Activated T-helper 2 cell treated with anti-CD3 and anti-CD28 coated beads, Interferon-gamma antibody, Interleukin-2, Interleukin-4, amounts not matched to agents 10 μg/mL and 5 μg/mL and 100 μg/mL, durations not matched to agents 14 hours and 24 hours and 36 hours (primary cell): ENCODE measurements at places on chromosomes 7 and 10. TPM values are rescaled to one million over a fixed set of nuclear protein-coding genes. Genes with fewer than 3 reads are reported as not detected.

The SLC26A5 gene
- total RNA-seq, result 0.07 TPM in 1 of 2 replicates, not detected in the other

The PLAU gene
- 1.7 and 1.8 TPM in 2 replicates for total RNA-seq

The PTEN gene
- total RNA-seq, result 48.5 and 53.5 TPM in 2 replicates

The PHKG1 gene
- total RNA-seq, result 2.5 and 3.6 TPM in 2 replicates

The DYDC2 gene
- not detected in 2 replicates for total RNA-seq

The TASOR2 gene
- 60.1 and 68.7 TPM in 2 replicates for total RNA-seq

The AMPH gene
- total RNA-seq, result 0.14 and 0.23 TPM in 2 replicates

The SVOPL gene
- total RNA-seq, result not detected in 2 replicates

DNA sequence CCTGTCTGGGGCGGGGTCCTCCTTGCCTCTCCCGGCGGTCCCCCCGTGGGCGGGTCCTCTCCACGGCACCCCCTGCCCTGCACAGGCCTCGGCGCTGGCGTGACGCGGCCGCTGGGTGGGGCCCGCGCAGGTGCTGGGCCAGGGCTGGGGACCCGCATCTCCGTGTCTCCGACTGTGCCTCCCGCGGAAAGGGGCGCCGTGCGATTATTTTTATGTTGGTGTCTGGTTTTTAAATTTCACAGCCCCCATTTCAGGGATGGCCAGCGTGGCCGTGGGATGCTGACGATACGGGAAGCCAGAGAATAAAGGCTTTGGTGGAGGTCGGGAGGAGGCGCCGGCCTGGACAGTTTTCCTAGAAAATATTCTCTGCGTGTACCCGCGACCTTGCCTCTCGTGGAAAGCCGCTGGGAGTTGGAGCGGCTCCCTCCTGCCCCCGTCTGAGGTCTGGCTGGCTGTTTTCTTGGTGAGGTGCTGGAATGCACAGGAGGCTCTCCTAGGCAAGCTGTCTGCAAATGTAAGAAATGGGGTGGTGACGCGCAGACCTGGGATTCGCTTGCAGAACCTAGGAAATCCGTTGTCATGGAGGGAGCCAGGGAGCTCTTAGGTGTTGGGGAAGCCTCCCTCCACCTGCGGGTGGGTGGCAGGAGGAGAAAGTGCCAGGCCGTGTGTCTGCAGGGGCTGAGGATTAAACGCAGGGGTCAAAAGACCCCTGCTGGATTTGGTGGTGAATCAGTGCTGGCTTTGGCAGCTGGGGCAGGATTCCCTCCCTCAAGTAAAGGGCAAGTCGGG is 28.7 kb upstream of the JAKMIP3 start:
- no peak for DNase-seq

DNA sequence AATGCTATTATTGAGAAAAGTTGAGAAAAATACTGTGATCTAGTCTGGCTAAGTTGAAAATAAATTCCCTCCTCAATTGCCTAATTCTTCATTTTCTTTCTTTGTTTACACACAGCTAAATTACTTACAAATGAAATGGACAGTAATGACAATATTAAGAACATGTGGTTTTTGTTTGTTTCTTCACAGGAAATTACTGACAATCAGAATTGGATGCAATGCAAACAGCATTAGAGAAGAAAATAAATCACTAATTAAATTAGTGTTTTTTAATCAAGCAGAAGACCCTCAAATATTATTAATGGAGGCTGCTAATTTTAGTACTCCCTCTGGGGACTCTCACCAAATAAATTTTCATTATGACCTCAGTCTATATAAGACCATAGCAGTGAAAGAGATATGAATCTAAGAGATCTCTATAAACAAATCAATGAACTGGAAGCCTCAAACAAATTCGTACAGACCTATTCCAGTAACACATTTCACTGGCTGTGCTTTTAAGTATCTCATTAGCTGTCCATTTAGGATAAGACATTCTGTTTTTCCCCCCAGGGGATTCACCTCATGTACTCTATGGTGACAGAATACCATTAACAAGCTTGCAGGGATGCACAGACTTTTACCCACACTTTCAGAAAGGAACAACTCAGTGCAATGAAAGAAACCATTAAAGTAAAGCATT is 202.0 kb upstream of the DGKB start:
- no peak for DNase-seq

GRCh38 chr10:50990568-50991455 is 83.5 kb upstream of the PRKG1 start:
- no peak for DNase-seq

DNA sequence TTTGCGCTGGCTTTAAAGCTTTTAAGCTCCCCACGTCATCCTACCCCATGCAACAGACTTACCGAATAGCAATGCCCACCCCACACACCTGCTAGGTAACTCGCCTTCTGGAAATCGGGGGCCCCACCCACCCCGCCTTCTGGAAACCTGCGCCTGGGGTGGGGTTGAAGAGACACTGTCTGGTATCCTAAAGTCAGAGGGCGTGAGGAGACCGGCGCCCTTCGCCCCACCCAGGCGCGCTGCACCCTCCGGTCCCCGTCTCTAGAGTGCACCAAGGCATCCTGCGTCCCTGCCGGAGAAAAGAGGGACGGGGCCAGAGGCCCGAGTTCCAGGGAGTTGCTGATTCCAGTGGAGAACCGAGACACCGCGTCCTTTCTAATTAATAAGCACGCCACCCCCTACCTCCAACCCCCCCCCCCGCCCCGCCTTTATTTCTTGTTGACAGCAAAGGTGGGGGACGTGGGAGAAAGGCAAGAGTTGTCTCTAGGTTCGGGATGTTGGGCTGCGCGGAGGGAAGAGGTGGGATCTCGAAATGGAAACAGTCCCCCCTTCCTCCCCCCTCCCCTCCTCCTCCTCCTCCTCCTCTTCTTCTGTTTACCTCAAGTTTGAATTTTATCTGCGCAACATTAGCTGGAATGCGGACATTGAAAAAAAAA is 220.9 kb upstream of the MKLN1 start:
- DNase-seq, result peak; percentile 42

DNA sequence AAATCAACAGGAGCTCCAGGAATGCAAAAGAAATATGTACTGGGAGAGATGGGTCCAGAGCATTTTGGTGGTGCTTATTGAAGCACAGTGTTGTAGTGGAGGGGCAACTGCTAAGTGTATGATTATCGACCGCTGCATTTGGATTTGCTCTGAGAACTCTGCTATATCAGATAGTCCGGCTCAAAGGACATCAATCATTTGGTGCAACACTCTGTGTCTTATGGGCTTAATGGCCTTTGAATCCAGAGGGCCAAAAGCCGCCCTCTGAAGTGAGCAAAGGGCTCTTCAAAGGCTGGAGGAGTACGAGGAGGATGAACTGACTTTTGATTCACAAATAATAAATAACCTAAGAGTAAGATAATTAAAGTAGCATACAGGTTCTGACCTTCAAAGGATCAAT is 9.4 kb upstream of the IKZF1 start:
- DNase-seq, result no peak

GRCh38 chr7:123533553-123533917 is 860 bp downstream of the IQUB start:
- no peak for DNase-seq

GRCh38 chr10:260819-261429 is 125.7 kb downstream of the ZMYND11 start:
- DNase-seq, result no peak

GRCh38 chr10:116809483-116810119 is 39.7 kb upstream of the ENO4 start:
- DNase-seq, result no peak

DNA sequence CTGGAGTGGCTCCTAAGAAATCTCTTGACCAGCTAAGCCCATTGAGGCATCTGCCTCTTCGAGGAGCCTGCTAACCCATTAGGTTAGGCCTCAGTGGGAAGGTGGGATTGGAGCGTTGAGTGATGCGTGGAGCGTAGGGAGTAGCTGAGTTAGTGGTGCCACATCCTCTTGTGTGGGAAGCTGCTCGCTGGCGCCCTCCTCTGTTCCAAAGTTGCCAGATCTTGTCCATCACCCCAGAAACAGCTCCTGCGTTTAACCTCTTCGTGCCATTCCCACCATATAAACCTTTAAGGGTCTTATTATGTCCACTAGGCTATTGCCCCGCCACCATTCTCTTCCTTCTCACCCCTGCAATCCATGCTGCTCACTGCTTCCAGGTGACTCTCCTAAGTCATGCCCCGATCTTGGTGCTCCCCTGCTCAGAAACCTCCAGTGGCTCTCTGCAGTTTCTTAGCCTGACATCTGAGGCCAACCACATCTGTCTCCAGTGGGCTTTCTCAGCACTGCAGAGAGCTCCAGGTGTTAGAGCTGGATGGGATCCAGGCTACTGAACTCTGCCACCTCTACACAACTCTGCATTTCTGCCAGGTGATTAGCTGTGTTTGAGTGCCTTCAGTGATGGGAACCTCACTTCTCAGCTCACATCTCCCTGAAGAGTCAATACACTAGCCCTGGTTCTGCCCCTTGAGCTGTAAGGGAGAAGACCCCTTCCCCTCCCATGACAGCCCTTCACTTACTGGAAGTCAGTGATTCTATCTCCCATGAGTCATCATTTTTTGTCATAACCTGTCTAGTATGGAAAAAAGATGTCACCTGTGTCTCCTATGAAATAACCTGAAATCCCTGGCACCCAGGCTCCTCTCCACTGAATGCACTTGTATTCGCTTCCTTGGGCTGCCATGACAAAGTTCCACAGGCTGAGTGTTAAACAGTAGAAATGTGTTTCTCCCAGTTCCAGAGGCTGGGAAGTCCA is 65.0 kb upstream of the FGFR2 start:
- no peak for DNase-seq

DNA sequence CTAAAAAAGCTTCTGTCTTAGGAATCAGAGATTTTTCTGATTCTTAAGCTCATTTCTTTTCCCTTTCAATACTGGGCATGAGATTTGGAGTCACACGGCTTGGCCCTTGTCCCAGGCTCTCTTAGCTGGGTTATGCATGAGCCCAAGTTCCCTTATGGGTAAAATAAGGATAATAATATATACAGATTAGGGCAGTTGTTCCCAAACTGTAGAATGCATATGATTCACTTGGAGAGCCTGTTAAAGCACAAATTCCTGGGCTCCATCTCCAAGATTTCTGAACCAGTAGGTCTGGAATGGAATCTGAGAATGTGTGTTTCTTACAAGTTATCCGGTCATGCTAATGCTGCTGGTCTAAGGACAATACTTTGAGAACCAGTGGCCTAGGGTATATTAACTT is 154.0 kb downstream of the REEP3 start:
- DNase-seq, result no peak

GRCh38 chr7:37510043-37510634 is 61.5 kb upstream of the ELMO1 start:
- DNase-seq, result no peak

- no peak for DNase-seq
Observed at GRCh38 chr7:108561047-108561619, 8.4 kb downstream of the THAP5 start.

- DNase-seq, result no peak
Observed at GRCh38 chr7:126403040-126403439, 849.7 kb downstream of the GRM8 start.

GRCh38 chr7:128914566-128915151 is 4.2 kb upstream of the KCP start:
- no peak for DNase-seq

GRCh38 chr7:18402488-18403183 is 92.9 kb upstream of the HDAC9 start:
- DNase-seq, result no peak

- DNase-seq, result peak; percentile 63
Observed at GRCh38 chr7:73717991-73718405, 1.5 kb downstream of the STX1A start.

DNA sequence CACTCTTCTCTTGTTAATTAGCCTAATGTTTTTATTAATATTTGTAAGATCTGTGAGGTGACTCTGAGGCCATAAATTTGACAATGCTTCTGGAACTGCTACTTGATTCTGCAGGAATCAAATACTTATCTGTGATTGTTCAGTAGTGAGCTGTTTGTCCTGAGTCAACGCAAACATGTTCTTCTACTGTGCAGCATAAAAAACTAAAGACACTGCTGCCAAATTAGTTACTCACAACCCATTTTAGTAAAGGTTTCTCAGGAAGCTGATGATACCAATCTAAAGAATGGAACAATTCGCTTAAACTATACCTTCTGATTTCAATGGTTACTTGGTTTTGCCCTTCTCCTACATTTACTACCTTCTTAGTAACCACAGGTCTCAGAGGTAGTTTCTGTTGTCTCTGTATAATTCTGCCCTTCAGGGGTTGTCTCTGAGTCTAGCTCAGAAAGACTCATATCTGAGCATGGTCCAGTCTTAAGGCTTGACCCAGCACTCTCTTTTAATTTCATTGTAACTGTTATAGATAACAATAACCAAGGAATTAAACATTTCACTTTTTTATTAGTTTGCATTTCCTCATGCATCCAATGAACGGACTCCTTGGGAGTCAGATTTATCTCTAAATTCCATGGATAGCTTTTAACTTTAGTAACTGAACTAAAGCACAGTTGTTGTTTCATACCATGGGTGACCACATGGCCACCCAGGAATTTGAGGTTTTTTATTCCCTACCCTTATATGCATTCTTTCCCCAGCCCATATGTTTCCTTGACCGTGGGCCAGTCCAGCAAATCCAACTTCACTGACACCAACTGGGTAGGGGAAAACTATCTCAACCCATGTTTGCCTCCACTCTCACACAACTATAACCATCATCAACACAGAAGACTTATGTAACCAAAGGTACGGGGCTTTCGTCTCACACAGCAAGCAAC is 309.5 kb upstream of the TEX47 start:
- no peak for DNase-seq

DNA sequence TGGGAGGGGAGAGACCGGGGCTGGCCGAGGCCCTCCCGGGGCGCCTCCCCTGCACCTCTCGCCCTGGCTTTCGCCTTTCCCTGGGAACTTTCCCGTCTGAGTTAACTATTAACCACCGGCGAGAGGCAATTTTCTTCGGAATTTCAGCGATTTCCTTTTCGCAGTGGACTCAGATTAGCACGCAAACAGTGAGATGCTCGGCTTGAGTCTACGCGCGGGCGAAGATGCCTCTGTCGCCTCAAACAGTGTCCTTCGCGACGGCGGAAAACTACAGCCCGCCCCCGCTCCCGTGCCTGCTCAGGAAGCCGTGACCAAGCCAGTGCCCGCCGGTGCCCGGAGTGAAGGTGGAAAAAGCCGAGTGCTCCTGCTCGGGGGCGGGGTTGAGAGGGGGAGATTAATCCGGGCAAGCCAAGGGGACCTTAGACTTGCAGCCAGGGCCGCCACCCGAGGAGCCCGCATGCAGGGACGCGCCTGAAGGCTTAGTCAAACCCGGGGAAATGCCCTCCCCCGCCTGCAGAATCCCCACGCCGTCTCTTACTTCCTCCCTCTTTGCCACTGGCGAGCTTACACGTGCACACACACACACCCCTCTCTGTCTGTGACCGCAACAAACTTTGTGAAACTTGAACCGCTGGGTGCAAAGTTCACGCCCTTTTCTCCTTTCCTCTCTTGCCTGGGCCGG is 14.5 kb upstream of the PAX2 start:
- DNase-seq, result peak; percentile 24
